ENCODE measurements at places on chromosomes 5 and 9.

DNA sequence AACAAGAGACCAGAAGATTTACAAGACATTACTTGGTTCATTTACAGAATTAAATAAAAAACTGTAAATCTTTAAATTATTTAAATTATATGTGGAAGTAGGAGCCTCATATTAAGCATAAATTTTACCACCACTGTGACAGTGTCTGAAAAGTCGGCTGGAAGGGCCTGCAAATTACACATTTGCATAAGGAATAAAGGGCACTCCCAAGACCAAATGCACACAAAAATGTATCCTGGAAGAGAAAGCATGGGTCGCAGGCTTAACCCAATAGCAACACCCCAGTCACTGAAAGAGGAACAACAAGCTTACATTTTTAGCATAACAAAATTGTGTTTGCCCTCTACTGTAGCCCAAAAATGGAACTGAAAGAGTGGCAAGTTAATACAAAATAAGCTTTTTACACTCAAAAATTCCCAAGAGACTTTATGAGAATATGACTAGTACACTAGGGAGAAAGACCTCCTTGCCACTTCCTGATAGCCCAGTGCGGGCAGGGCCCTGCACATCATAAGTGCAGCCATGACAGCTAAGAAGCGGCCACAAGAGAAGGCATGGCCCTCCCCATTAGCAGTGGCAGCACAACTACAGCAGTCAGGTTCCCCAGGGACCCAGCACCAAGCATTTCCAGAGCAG, 482.0 kb downstream of the DTWD2 start:
- DNase-seq: no peak

GRCh38 chr9:18911714-18912342, 121.2 kb downstream of the SAXO1 start:
- DNase-seq: no peak

DNA sequence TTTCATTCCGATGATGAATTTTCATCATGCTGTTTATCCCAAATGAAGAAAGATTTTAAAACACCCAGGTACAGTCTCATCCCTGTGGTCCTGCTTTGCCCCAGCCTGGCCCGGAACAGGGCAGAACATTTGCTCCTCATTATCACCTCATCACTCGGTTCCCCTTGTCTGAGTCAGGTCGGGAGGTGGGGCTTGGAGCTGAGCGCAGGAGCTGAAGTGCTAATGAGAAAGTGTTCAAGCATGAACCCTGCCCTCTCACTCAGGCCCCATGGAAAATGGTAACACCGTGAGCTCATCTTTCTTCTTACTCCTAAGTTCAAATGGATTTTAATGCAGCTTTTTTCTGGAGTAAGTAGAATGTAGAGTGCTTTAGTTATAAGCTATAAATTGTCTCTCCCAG, 466.2 kb downstream of the KDM4C start:
- DNase-seq: no peak

DNA sequence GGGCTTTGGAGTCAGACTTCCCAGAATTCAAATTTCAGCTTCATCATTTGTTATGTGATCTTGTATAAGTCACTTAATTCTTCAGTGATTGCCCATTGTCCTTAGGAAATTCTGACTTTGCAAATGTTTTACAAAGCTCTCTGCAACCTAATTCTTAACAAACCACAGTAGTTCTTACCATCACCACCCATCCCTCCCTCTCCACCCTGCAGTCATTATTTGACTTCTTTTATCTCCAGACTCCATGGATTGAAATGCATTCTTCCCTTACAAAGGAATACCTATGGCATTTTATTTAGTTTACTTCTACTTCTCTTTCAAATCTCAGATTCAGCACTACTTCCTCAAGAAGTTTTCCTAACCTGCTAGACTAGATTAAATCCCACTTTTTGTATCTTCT, 23.1 kb downstream of the SHLD3 start:
- DNase-seq: no peak

DNA sequence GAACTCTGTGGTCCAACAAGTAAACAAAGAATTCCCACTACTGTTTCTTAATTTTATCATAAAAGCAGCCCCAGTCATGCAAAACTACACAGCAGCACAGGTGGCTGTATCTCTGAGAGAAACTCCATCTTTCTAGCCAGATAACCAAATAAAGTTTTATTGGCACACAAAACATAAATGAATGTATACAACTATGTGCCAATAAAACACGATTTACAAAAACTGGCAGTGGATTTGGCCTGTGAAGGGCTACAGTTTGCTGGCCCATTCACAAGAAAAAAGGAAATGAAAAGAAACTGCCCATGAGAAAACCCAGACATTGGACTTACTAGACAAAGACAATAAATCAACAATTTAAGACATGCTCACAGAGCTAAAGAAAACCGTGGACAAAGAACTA, 10.6 kb downstream of the FBXL17 start:
- DNase-seq: no peak

DNA sequence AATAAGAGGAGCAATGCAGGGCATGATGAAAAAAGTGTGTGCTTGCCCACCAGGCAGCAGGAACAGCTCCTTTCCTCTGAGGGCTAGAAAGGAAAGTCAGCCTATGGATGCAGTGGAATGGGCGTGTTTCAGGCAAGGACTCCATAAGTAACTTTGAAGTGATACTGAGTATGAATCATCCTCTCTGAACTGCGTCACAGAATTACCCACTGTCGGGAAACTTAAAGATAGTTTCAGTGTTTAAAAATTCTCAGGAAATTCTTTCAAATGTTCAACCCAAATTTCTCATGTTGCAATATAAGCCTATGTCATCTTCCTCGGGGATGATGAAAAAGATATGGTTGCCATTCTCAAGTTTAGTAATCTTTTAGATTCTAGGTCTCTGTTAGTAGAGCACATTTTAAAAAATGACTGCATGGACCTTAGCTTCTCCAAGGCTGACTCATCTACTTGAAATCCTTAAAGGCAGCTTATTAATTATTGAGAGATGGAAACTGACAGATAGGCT, 27.7 kb downstream of the PTCD2 start:
- DNase-seq: no peak

DNA sequence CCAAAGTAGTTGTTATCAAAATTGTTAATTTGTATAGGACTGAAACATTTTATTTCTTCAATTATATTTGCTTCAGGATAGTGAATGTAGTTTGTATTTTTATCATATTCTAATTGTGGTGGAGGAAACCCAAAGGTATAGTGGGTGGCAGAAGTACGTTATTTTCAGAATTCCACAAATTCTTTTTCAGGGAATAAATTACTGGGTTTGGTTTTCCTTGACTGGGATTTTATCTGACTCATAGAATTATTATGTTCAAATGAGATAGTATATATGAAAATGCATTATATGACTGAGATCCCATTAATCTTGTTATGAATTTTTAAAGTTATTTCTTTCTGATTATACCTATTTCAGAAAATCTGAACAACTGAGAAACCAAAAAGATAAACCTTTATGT, 73.7 kb downstream of the VPS13A start:
- no peak for DNase-seq

DNA sequence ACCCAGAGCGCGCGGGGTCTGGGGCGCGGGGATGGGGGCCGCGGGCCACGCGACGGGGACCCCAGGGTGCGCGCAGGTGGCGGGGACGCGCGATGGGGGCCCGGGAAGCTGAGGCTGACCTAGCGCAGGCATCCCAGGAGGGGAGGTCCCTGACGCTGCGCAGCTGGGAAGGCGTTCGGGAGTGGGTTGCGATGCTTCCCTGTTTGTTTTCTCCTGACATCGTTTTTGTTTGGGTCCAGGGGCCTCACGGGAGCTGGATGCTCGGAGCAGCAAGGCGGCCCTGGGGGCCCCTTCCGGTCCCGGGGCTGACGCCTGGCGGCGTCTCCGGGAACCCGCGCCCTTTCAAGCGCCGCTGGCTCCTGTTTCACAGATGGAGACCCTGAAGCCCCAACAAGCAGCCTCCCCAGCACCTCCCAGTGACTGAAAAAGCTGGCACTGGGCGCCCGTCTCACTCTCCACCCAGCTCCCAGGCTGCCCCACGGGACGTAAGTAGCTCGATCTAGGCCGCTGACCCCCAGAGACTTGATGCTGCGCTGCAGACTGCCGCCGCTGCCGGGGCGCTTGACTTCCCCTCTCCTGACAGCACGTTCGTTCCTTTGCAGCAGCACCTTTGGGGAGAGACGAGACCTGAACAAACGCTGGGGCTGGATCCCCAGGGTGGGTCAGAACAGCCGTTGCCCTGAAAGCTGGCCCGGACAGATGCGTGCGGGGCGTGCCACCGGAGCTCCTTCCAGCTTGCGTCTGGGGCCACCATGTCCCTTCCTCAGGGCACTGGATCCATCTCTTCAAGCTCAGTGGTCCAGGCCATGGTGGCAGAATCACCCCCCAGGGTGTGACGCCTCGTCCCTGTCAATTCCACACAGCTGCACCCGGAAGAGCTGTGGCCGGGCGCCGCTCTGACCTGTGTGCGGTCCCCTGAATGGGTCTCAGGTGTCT, 593 bp downstream of the BRD3OS start:
- DNase-seq: peak; percentile 63

- no peak for DNase-seq
These were observed 160.2 kb downstream of the CHSY3 start for GRCh38 chr5:130064484-130064883.

DNA sequence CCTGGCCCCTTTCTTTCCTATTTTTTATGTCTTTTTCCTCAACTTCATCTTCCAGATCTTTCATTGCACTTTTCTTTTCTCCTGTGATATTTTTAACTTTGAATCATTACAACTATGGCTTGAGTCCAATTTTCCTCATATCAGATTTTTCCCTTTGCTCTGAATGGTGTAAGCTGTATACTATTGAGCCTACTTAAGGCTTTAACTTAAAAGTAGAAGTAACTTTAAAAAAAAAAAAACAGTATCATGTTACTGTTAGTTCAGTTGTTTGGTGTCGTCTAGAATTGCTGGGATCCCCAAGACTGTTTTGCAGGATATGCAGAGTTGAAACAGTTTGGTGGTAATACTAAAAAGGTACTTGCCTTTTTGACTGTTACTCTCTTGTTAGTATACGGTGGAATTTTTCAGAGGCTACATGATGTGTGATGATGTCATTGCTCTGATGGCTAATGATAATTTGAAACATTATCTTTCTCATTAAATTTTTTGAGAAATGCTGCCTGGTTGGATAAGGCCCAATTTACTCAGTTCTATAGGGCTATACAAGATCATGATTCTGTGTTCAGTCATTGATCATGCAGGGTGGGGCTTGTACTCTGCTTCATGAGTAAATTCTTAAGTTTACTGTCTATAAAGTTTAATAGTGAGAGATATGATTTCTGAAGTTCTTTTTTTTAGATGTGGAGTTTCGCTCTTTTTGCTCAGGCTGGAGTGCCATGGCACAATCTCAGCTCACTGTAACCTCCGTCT, 8.8 kb downstream of the NAA35 start:
- DNase-seq: no peak

- DNase-seq: peak; percentile 73
These were observed 23.0 kb upstream of the SLC6A3 start for GRCh38 chr5:1468247-1468612.

- no peak for DNase-seq
These were observed 388.5 kb downstream of the ENC1 start for GRCh38 chr5:74252044-74252443.

DNA sequence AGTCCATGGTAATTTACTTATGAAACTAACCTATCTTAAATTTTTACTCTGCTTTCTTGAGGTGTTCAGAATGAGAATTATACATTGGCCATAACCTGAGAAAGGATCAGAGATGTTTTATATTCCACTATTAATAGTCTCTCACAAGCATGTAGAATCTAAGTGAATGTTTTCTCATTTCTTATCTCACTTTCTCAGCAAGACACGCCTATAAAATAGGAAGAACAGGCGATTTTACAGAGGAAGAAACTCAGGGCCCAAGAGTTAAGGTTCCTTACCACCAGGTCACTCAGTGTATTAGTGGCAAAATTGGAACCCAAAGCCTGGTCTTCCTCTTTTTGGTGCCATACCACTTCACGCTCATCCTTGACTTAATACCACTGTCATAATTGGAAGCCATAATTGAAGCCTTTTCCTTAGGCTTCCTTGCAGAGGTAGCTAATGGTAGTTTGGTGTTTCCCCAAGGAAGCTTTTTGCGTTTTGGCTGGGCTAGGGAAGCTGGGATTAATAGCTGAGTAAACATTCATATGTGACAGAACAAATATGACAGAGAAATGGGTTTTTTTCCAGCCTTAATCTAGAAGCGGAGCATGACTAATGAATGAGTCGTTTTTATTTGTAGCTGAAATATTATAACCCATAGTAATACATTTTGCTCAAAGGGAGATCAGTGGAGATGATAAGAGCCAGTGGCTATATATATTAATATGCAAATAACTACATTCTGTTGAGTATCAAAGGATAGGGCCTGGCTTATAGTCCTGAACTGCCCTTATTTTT, 16.9 kb downstream of the HMGXB3 start:
- no peak for DNase-seq

DNA sequence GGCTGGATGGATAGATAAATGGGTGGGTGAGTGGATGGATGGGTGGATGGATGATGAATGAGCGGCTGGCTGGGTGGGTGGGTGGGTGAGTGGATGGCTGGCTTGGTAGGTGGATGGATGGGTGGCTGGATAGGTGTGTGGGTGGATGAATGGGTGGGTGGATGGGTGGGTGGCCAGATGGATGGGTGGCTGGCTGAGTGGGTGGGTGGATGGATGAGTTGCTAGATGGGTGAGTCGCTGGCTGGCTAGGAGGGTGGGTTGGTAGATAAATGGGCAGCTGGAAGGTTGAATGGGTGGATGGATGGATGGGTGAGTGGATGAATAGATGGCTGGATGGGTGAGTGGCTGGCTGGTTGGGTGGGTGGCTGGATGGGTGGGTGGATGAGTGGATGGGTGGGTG, 27.9 kb upstream of the CEP72 start:
- DNase-seq: no peak

GRCh38 chr5:35926389-35927051, 11.9 kb downstream of the CAPSL start:
- peak; percentile 56 for DNase-seq

GRCh38 chr9:130946766-130947617, 7.9 kb upstream of the FIBCD1 start:
- no peak for DNase-seq

- DNase-seq: no peak
These were observed 113.0 kb upstream of the IL7R start for GRCh38 chr5:35743644-35744043.

DNA sequence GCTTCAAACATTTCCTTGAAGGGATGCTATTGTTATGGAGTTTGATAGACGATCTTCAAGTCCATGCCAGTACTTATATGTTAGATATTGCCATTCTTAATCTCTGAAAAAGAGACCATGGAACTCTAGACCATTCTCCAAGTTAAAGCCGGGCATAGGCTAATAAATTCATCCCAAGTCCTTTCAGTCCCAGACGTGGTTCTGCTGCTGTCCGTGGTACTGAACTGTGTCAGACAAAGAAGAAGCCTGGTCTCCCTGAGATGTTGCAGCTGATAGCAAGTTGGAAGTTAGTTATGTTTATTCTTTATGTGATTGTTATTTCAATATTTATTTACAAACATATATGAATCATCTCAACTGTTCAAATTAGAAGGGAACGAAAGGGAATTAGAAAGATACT, 158.7 kb downstream of the NMUR2 start:
- peak; percentile 62 for DNase-seq

- DNase-seq: peak; percentile 71
These were observed 120.4 kb upstream of the OSMR start for GRCh38 chr5:38725371-38725865.

GRCh38 chr9:99185934-99186333, 35.8 kb downstream of the ALG2 start:
- no peak for DNase-seq

- no peak for DNase-seq
These were observed 37.9 kb downstream of the BARX1 start for GRCh38 chr9:93917121-93917853.

GRCh38 chr5:32278406-32278805, 34.3 kb downstream of the MTMR12 start:
- no peak for DNase-seq

All from ecto neural progenitor cell (in vitro differentiated cells).